ENCODE measurements at places on chromosomes 4 and X.

DNA sequence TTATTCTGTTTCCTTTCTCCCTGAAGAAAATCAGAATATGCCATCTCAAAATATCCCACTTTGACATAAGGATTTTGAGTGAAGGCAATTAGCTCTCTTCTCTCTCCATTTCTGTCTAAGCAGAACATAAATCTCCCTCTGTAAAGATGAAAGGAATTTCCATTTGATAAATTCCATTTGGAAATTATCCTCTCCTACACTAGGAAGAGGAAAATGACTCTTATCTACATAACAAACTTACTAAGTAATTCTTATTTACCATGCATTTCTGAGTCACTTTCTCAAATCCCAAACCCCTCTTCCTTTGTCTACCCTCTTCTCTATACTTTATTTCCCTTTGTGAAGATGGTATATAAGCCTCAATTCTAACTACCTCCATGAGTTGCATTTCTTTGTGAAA lies 11.4 kb downstream of the TBCK start:
- DNase-seq: no peak

DNA sequence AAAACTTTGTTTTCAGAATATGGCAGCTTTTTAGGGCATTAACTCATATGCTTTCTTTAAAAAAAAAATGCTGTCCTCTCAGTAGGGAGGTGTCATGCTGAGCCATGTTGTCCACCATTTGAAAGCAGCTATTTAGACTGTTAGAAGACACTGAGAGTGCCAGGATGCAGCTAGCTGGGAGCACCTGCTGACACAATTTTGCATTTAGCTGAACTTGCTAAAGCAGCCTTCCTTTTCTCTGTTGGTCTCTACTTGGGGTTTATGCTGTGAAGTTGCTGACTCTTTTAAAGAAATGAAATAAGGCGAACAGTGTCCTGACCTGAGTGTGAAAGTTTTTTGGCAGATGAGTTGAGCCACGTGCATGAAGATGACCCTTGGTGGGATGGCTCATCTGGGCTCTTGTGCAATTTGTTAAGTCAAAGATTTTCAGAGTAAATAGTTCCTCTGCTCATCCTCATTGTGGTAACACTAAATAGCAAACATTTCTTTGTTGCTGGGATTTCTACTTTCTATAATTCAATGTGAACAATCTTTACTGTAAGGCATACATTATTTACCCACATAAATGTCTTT lies 64.5 kb downstream of the CDS1 start:
- DNase-seq: peak; percentile 47

- peak; percentile 65 for DNase-seq
Observed at GRCh38 chr4:128287141-128287870, at the start of gene PGRMC2. Gene PGRMC2 (minus strand): TSS chr4:128287813. CDS start chr4:128287790, 23 bp downstream.

DNA sequence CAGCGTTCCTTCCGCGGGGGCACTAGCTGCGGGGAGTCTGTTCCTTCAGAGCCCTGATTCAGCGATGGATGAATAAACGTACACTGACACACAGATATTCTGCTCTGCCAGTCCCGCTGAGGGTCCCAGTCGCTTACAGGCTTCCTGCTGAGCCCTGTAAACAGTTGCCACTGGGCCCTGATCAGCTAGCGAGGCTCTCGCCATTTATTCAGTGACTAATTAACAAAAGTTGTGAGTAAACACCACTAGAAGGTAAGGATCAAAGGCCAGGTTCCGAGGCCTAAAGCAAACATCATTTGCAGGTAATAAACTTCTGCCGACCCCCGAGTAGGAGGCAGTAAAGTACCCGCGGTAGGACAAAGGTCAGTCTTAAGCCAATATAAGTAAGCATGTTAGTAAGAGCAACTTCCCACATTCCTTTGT lies 442.6 kb upstream of the GALNT7 start:
- peak; percentile 84 for DNase-seq

DNA sequence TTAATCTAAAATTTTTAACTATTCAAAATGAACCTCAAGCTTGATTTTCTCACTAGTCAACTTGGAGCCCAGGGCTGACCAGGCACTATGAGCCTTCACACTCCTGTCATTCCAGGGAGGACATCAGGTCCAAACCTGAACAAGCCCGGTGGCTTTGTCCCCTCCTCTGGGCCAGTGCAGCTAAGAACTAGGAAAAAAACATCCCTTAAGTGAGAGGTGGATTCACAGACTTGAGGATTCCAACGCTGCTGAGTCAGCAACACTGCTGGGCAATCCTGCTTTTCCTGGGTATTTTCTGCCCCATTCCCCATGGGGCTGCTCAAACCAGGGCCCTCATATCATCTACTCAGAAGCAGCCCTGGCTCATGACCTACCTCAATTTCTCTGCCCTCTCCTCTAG lies 4.0 kb downstream of the RNF212 start:
- DNase-seq: no peak

DNA sequence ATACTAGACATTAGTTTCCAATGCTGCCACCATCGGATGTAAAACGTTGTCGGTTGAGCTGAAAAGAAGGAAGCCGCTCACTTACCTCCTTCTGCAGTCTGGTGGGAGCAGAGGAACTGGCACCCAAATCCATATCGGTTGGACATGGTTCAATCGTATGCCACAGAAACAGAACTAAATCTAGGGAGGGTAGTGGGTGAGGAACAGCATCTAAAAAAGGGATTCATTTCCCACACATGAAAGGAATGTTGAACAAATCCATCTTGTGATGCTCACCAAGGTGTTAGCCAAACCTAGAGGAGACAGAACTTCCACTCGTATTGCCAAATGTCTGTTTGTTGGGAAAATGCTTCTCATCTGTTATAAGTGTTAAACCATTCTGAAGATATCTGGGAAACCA lies 532.7 kb downstream of the NLGN4X start:
- DNase-seq: no peak

Data from NCI-H146 (cell line).